CD4-positive, alpha-beta T cell treated with Interleukin-15 for 4 hours (primary cell): ENCODE measurements at places on chromosomes 7 and 10.
A peak's percentile ranks its signal among the peaks of the same experiment; 100 is the strongest.

- DNase-seq: peak; percentile 37
Observed at GRCh38 chr10:73744664-73744975, 448 bp downstream of the SEC24C start.

- no peak for DNase-seq
Observed at GRCh38 chr7:26599982-26600381, 264.4 kb downstream of the SKAP2 start.

DNA sequence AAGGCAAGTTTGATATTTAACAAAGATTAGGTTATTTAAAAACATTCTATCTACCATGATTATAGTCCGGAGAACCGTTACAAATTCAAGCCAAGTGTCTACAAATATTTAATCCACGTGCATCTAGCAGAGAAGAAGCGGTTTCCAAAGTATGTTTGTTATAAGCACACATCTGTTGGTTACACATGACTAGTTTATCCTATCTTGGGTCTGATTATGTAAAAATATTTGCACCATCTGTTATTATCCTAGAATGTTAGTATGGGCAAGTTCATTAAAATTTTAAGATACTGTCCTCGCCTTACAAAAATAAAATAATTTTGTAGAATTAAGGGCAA lies 289.2 kb upstream of the VSTM2A start:
- DNase-seq: no peak

GRCh38 chr10:35933940-35934641 lies 292.0 kb upstream of the FZD8 start:
- DNase-seq: no peak

- no peak for DNase-seq
Observed at GRCh38 chr10:85542936-85543730, 823.5 kb downstream of the GRID1 start.

DNA sequence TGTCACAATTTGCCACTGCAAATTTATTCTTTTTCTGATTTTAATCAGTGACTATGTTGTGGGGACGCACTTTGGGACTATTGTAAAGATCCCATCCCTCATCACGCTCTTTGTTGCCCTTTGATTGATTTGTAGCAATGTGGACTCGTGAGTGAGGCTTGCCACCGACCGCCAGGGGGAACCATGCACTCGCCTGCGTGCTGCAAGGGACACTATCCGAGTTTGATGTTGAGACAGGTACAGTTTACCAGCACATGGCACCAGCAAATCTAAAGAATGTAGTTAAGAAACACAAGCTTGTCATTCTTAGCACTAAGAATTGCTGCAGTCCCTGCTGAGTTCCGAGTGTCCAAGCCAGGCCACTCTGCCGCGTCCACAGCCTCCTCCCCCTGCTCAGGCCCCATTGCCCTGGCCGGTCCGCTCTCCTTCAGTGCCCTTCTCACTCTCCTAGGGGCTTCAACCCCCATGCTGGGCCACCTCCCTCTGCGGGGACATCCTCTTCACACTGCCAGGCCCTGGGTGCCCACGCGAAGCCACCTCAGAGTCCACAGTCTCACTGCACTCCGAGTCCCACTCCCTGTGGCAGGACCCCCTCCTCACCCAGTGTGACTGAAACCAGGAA lies 2.0 kb upstream of the SFTPA2 start:
- peak; percentile 54 for DNase-seq

GRCh38 chr10:63434866-63435854 lies 30.6 kb downstream of the JMJD1C start:
- no peak for DNase-seq

GRCh38 chr10:69481811-69482524 lies 30.7 kb downstream of the TSPAN15 start:
- no peak for DNase-seq

DNA sequence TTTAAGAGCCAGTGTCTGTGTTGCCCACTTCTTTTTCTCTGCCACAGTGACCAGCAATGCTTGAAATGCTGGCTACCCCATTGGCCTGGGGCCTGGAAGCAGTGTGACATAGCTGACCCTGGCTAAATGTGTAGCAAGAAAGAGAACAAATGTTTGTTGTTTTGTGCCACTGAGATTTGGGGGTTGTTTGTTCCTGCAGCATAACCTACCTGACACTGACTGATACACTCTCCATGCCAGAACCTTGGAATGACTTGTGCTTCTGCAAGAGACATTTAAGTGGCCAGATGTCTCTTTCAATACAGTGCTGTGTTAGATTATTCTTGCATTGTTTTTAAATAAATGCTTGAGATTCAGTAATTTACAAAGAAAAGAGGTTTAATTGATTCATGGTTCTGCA lies 411.5 kb downstream of the TYW1 start:
- no peak for DNase-seq

- DNase-seq: no peak
Observed at GRCh38 chr10:67527351-67527750, 168.6 kb downstream of the CTNNA3 start.

DNA sequence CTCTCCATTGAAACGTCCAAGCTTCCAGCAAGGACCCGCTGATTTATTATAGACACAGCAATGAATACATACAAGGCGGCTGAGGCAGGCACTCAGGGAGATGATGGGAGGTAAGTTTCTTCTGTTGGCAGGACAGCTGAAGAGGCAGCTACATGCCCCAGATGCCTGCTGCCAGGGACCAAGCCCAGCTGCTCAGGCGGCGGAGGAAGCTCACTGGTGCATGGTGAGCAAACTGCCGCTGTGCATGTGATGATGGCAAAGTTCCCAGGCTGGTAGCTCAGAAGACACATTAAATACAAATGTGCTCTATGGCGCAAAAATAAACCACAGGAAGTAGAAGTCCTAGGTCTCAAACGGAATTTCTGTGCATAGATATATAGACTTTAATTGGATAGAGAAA lies 2.3 kb downstream of the DNTT start:
- no peak for DNase-seq

DNA sequence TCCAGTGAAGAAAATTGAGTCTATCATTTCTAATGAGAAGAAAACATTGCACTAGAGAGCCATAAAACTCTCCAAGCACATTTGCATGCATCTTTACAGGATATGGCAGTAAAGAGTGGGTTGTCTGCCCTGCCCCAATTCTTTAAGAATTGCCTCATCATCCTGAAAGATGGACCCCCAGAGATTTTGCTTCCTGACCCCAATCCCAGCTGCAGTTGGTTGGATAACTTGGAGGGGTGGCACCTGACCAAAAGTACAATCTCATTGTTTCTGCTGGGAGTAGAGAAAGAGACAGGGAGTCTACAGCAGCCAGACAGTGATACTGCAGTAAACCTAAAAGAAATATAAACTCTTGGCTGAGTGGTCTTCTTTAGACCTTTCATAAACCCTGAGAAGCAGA lies 49.1 kb upstream of the ADCY1 start:
- no peak for DNase-seq

GRCh38 chr10:113562069-113562468 lies 9.2 kb downstream of the HABP2 start:
- DNase-seq: no peak

GRCh38 chr10:124091646-124092249 lies 1.6 kb downstream of the CHST15 start:
- no peak for DNase-seq

- DNase-seq: no peak
Observed at GRCh38 chr7:123075838-123076467, 80.5 kb upstream of the TAS2R16 start.
